ENCODE measurements at places on chromosomes 12 and 14.

DNA sequence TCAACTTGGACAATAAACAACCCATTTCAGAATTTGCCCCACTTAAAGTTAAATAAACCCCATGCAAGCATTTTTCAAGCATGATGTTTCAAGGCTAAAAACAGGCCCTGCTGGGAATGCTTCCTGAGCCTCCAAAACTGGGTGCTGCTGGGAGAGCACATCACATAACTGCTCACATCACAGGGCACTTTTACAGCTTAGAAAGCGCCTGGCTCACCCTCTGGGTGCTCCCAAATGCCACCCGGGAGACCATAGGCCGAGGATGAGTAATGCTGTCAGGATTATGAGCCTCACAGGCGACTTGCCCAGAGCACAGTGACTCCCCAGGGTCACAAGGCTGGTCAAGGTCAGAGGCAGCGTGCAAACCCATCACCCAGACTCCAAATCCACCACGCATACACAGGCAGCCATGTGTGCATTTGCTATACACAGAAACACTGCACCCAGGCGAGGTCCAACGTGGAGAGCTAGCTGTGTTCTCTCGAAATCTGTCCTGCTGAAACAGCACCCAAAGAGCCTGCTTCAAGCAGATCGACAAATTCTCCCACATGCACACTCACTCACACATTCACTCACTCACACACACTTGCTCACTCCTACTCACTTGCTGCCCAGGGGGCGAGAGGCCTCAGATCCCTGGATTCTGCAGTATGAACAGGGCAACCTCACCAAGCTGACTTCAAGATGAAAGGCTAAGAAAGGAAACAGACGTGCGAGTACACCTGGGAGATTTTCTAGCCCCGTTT, 58.7 kb downstream of the ITPK1 start:
- no peak for DNase-seq

- no peak for DNase-seq
Measured at GRCh38 chr14:105271224-105271890, 23.0 kb downstream of the BTBD6 start.

DNA sequence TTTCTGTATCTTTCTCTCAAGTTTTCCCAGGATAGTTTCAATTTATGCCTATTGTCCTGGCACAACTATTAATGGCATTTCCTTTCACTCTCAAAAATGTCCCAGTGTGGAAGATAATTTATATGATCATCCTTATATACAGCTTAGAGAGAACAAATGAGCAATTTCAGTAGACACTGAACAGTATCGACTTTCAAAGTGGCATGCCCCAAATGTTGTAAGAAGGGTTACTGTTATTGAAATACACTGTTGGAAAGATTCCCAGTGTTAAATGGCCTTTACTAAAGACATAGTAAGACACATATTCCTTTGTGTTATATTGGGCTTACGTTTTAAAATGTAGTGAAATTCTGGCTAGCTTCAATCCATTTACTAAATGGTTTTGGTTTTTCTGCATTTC, 202.3 kb upstream of the CDKN3 start:
- no peak for DNase-seq

DNA sequence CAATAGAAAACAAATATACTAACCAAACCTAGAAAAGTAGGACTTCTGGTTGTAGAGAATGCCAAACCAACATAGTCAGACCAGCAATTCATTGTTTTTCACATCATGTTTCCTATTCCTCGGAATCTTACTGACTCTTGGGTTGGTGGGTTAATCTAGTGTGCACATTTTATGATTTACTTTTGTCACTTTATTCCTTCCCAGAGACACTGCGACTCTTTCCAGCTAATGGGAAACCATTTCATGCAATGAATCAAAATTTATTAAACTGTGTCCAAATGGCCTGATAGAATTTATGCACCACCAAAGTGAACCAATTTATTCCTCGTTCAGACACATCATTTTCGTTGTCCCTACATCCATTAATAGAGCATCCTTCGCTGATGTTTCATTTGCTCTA, 464.9 kb downstream of the RPS29 start:
- DNase-seq = no peak

GRCh38 chr12:75471902-75472890, 8.4 kb upstream of the GLIPR1 start:
- no peak for DNase-seq

- no peak for DNase-seq
Measured at GRCh38 chr12:5134861-5135525, 91.3 kb downstream of the KCNA5 start.

DNA sequence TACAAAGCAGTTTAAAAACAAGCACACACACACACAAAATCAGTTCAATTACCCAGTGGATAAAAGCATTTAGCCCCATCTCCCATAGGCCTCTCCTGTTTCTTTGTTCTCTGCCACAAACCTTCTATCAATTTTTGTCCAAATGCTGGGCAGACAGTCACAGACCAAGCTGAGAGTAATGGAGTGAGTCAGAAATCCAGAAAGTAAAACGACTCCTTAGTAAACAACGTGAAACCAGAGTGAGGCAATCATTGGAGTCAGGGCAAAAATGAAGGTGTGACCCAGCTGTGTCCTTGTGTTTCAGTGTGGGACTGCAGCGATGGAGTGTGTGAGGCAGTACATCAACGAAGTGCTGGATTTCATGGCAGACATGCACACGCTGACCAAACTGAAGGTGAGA, 102.0 kb downstream of the PRIMA1 start:
- DNase-seq = no peak

DNA sequence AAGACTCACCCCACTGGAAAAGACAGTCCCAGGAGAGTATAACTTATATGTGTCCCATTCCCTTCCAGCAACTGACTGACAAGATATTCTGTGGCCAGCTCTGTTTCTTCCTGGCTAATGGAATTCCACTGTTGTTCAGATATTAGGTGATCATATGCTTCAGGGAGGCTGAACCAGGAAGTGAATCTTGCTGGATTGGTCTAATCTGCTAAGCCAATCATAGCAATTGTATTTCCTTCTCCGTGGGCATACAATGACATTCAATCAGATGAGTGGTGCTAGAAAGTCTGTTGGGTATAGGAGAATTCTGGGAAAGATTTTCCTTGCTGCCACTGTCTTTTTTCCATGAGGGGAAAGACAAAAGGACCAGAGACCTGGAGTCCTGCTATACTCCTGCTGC, 12.1 kb downstream of the PYGL start:
- DNase-seq = no peak

- no peak for DNase-seq
Measured at GRCh38 chr12:70840656-70841350, 79.7 kb downstream of the PTPRR start.

GRCh38 chr14:76937181-76938091, 91.1 kb downstream of the IRF2BPL start:
- DNase-seq = no peak

DNA sequence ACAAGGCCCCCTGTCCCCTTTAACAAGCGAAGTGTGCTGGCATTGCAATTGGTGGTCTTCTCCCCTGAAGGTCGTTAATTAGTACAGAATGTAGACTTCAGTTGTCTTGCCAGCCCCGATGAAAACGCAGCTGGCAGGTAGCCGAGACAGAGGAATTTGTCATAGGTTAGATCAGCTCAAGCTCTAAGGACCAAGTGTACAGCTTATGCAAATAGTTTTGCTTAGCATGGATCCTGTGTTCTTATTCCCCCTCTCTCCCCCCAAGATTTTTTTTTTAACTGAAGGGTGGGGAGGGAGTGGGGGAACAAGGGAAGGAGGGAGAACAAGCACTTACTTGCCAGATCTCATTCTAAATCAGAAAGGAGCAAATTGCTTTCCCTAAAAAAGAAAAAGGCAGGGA, 58.6 kb upstream of the PARP11 start:
- DNase-seq = no peak

DNA sequence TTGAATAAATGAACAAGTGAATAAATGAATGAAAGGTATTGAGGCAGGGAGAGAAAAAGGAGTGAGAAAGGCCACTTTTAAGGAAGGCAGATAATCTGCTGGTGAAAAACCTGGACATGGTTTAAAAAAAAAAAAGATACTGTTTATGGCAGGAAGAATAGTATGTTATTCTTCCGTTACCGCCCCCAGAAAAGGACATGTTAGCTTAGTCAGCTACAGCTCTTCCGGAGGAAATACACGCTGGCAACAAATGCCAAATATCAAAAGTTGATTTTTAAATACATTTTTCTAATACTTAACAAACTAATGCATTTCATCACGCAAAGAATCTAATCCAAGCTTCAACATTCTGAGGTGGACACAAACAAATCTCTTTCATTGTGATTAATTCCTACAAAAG, 43.2 kb downstream of the SLC5A8 start:
- no peak for DNase-seq

GRCh38 chr14:68282479-68283377, 463.1 kb downstream of the RAD51B start:
- DNase-seq = no peak

DNA sequence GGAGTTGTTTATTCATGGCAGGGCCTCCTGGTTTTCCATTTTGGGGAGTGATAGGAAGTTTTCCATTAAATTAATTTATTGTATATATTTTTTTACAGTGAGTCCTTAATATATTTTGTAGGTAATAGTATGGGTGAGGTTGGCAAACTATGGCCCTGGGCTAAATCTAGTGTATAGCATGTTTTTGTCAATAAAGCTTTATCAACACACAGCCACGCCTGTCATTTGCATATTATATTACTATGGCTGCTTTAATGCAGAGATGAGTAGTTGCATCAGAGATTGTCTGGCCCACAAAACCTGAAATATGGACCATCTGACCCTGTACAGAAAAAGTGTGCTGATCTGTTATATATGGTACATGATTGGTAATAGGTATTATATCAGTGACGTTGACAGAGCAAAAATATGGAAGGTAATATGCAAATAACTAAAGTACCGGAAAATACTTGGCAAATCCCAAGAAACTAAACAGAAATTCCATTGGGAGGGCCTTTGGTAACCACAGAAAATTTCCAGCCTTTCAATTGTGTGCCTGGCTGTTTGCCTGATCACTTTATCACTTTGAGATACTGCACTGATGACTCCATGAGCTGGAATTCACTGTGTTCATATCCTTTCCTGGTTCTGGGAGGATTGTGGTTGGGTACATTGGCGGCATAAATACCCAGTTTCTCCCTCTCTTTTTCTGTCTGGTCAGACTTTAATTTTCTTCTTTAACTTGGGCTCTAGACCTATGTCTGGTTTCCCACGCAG, 61.7 kb upstream of the RFLNA start:
- no peak for DNase-seq

GRCh38 chr12:26806556-26806955, 26.4 kb downstream of the ITPR2 start:
- no peak for DNase-seq

GRCh38 chr12:3083921-3084347, 6.8 kb downstream of the TSPAN9 start:
- no peak for DNase-seq

DNA sequence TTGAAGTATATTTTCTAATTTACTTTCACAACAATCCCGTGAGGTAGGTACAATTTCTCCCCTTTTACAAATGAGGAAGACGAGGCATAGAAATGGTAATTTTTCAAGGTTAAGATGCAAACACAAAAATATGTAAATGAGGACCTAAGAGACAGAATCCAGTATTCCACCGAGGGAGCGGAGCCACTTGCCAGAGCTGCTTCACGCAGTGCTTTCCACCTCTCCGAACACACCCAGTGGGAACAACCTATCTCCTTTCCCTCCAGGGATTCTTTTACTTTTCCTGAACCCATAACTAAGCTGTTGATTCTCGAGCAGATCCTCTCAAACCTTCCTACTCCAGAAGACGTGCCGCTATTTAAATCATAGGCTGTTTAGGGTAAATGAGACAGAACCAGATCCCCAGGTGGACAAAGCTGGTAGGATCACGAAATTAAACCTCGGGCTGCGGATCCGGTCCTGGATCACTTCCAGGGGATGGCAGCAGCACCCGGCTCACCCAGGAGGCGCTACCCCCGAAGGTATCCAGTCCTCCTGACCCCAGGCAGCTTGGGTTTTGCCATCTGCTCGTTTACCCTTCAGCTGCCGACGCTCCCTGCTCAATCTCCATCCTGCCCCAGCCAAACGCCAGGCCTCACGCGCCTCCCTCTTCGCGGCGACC, 1.5 kb downstream of the DDHD1 start:
- peak; percentile 13 for DNase-seq

DNA sequence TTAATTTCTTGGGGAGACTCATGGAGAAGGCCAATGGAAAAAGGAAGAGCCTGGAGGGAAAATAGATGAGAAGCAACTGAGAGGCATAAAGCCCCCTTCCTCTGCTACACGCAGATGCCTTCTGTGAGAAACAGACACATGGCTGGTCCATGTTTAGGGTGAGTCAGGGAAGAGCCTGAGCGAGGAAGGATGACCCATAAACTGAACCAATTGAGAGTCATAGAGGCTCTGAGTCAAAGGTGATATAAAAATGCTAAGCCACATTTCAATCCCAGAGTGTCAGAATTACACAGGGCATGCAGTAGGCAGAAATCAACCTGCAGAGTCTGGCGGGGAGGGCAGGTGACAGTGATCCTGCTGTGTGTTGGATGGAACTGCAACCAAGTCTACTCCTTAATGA, 30.1 kb upstream of the NEDD1 start:
- no peak for DNase-seq

DNA sequence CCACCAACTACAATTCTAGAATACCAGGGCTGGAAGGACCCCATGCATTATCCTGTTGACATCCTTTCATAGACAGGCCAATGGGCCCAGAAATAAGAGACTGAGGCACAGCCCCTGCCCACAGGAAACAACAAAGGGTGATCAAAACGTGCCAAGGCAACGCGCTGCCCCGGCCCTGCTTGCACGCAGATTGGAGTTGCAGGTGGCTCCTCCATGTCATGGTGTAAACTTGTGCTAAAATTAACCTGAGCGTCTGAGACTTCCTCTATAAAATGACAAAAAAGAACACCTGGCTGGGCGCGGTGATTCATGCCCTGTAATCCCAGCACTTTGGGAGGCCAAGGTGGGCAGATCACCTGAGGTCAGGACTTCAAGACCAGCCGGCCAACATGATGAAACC, 30.1 kb downstream of the SPRING1 start:
- DNase-seq = no peak

GRCh38 chr12:71186571-71187288, 28.9 kb upstream of the TSPAN8 start:
- no peak for DNase-seq

GRCh38 chr14:95221531-95221930, 64.2 kb upstream of the DICER1 start:
- DNase-seq = no peak

DNA sequence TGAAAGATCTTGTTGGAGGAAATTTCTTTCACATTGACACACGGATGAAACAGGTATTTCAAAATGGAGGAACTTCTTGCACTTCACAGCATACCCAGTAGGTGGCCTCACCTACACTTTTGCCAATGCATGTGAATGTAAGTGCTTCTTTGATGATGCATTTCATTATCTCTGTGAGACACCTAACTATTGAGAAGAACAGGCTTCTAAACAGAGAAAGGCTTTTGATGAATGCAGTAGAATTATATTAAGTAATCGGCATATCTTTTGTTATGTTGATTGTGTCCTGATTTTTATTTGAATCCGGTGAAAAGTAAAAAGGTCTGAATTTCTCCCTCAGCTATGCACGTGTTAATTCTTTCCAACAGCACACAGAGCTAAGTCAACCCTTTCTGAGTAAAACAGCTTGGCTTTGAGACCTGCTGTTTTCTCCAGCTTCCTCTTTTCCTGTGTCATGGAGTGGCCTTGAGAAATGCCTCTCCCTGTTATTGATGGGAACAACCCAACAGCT, 399.0 kb downstream of the NAV3 start:
- no peak for DNase-seq

- DNase-seq = no peak
Measured at GRCh38 chr14:105076296-105076804, 11.1 kb upstream of the GPR132 start.

GRCh38 chr12:116358536-116358892, 81.0 kb upstream of the MED13L start:
- DNase-seq = no peak

- DNase-seq = no peak
Measured at GRCh38 chr12:64746663-64747062, 12.5 kb downstream of the GNS start.
